ENCODE measurements at places on chromosomes 1 and 21.
A peak's percentile ranks its signal among the peaks of the same experiment; 100 is the strongest.

- DNase-seq, result peak; percentile 4
These were observed 47.6 kb upstream of the SAMD13 start for GRCh38 chr1:84253891-84254290.

DNA sequence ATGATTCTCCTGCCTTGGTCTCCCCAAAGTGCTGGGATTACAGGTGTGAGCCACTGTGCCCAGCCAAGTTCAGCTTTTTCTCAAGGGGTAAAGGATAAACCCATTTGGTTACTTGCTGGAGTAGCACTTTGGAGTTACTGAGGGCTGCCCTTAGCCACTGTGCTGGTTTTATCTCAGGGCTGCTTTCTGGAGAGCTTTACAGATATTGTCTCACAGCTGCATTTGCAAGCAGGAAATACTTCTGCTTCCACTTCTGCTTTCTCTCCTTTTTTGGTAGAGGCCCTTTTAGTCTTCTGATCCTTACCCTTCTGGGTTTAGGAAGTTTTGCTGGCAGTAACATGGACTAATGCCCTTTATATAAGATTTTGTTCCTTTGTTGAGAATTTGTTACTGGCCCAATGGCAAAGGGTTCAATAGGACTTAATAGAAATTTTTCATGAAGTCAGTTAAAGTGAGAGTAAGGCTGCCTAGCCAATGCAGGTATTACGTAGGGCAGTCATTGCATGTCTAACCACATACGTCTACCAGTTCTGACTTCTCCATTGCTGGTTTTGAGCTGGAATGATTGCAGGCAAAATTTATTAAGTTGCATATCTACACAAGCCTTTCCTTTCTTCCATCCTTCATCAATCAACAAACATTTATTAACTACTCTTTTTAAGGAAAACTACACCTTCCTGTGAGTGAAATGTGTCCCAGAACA lies 24.4 kb downstream of the CAP1 start:
- DNase-seq, result no peak

GRCh38 chr1:94115254-94115899 lies 5.6 kb downstream of the ABCA4 start:
- no peak for DNase-seq

GRCh38 chr1:37704966-37705365 lies 12.7 kb downstream of the CDCA8 start:
- DNase-seq, result no peak

DNA sequence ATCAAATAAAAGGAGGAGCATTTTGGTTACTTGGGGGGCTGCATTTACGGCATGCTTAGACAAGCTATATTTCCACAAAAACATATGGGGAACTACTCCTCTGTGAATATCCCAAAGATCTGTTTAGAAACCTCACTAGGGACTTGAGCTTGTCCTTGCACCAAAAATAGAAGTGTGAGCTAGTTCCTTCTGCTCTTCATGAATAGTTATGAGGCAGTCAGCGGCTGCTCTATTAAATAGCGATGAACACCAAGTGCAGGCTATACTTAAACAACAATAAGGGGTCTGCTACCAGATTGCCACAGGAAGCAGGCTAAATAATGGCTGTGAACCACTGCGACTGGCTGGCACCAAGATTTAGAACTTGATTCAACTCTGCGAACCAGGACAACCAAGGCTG lies 190.1 kb downstream of the PCP4 start:
- no peak for DNase-seq

- no peak for DNase-seq
These were observed 36.8 kb downstream of the B3GALT5 start for GRCh38 chr21:39649526-39649925.

DNA sequence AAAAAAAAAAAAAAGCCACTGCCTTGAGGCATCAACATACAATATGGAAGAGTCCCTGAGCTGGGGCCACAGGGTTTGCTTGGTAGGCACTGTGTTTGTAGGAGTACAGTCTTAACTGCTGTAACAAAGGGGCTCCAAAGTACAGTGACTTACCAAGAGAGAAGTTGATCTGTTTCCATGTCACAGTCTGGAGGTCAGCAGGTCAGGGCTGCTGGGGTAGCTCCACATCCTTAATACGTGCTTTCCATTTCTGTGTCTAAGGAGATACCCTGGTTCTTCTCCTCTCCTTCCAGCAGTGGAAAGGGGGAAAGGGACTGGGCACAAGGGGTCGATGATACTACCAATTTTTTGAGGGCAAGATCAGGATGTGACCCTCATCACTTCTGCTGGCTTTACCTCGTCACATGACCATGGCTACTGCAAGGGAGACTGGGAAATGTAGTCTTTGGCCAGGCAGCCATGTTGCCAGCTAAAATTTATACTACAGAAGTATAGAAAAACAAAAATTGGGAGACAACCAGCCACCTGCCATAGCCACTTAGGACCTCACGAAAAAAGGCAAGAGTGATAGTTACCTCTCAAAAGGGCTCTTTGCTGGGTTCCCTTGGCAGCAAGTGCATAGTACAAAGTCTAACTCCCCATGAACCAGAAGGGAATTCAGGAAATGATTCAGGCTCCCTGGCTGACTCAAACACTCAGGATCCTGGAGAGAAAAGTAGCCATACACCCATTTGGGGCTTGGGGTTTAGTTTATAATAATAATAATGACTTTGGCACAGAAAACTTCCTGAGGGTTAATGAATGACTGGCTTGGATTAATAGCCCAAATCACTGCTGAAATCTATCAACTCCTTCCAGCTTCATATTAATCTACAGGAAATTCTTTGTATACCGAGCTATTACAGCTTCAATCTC lies 52.7 kb upstream of the ATP5PO start:
- DNase-seq, result no peak

DNA sequence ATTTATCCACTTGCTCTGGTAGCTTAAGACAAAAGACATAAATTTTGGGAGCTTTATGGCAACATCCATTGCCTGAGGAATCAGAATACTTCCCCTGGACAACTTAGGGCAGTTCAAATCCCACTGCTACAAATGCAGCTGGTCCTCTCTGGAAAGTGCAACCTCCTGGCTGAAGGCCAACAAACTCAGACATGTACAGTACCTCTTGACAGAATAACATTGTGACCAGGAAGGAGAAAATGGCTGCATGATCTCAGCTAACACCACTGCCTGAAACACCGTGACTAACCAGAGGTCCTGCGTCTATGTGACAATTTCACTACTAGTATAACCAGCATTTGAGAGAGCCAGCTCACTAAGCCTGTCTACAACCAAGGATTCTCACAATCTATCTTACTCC lies 218.9 kb downstream of the CRB1 start:
- DNase-seq, result no peak

DNA sequence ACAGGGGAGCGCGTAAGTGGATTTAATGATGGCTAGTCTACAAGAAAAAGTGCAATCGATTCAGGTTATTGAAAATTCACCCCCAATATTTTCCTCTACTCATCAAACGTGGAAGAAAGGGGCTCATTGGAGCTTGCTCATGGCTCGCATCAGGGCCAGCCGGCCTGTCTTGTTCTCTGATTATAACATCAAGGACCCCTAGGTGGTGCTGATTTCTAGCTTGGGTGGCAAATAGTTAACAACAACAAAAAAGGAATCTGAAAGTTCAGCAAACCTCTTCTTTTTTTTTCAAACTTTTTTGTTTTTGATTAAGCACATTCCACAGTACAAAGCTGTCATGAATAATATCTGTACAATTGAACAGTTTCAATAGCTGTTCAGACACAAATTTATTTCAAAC lies 35.8 kb upstream of the SOD1 start:
- DNase-seq, result no peak

GRCh38 chr1:99084562-99084961 lies 79.9 kb upstream of the PLPPR5 start:
- DNase-seq, result no peak

- DNase-seq, result no peak
These were observed 1.7 kb downstream of the SOAT1 start for GRCh38 chr1:179295164-179295755.

DNA sequence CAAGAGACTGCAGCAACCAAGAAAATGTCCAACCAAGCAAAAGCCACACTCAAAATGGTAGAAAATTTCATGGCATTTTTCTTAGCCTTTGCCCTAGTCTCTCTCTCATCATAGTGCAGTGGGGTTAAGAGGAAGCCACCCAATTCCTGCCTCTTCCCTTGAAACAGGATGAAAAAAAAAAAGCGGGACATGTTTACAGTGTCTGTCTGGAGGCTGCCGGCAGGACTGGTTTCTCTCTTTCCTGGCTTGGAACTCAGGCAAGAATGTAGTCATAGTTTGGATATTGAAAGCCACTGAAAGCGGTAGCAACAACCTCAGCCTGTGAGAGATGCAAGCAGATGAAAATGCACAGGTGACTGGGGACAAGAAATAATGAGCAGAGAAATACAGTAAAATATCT lies 13.3 kb upstream of the TNFSF18 start:
- DNase-seq, result peak; percentile 7

GRCh38 chr1:31614414-31615005 lies 3.0 kb upstream of the HCRTR1 start:
- DNase-seq, result no peak

DNA sequence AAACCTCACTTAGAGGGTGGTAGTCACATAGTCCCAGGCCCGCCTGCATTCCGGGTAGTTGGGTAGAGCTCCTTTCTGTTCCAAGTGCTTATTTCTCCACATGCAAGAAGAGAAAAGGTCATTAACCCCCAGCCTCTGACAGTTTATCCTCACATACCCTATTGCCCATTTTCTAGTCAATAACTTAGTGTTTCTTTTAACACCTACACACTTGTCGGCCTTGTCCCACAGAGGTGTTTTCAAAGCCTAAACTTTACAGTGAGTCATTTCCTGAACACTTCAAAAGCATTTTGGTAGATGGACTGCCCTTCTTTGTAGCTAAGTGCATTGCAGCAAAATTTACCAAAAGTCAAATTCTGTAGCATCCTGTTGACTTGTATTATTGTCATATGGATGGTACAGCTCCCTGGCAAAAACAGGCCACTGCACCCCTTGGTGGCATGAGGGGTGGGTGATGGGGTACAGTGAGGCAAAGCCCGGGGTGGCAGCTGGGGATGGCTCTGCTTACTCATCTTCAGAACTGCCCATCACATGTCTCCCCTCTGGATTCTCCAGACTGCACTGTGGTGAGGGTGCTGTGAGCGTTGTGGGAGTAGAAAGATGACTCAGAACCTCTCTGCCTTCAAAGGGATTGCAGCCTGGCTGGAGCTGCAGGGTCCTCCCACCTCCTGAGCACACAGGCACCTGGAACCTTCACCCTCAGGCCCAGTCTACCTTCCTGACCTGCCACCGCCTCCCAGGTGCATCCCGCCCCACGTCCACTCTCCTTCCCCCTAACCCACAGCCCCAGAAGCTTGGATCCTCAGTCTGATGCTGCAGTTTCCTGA lies 45.8 kb upstream of the DMRTB1 start:
- DNase-seq, result no peak

DNA sequence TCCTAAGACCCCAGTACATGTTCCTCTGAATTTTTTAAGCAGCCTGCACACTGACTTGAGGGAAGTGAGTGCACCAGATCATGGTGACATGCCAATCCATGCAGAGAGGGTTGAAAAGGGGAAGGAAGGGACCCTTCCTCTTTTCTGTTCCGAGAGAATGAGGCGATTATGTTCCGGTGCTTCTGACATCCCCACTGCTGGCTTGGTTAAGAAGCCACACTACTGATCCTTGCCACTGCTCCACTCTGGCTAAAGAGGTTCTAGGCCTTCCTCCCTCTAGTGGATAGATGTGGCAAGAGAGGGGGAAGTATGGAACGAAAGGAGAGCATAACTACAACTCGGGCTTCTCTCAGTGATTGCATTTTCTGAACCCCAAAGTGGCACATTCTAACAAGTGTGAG lies 1.8 kb upstream of the CYB5R1 start:
- peak; percentile 90 for DNase-seq

- no peak for DNase-seq
These were observed 93.7 kb downstream of the VAV3 start for GRCh38 chr1:107871259-107871658.

DNA sequence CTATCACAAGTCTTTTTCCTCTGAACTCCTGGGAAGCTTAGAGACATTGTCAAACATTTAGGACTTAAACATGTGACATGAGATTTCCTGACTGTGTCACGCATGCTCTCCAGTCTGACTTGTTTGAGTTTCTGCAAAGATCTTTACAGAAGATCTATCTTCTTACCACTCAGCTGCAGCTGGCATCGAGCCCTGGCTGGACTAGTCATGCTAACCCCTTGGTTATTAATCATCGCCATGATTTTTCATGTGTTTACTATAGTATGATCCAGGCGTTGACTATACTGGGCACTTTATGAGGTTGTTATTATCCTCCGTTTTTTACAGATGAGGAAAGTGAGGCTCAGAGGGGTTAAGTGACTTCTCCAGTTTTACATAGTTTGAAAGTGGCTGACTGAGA lies 18.1 kb upstream of the IRF2BP2 start:
- DNase-seq, result no peak

GRCh38 chr1:204837440-204838084 lies 33.1 kb upstream of the NFASC start:
- DNase-seq, result peak; percentile 88

DNA sequence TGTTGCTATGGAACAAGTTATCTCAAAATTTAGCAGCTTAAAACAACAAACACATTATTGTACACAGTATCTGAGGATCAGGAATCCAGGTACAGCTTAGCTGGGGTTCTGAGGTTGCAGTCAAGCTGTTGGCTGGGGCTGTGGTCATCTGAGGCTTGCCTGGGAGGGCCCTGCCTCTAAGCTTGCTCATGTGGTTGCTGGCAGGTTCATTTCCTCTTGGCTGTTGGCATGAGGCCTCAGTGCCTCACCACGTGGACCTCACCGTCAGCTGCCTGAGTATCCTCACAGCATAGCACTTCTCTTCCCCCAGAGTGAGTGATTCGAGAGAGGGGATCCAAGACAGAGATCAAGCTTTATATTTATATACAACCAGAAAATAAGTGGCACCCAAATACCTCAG lies 18.6 kb downstream of the NTPCR start:
- DNase-seq, result no peak

DNA sequence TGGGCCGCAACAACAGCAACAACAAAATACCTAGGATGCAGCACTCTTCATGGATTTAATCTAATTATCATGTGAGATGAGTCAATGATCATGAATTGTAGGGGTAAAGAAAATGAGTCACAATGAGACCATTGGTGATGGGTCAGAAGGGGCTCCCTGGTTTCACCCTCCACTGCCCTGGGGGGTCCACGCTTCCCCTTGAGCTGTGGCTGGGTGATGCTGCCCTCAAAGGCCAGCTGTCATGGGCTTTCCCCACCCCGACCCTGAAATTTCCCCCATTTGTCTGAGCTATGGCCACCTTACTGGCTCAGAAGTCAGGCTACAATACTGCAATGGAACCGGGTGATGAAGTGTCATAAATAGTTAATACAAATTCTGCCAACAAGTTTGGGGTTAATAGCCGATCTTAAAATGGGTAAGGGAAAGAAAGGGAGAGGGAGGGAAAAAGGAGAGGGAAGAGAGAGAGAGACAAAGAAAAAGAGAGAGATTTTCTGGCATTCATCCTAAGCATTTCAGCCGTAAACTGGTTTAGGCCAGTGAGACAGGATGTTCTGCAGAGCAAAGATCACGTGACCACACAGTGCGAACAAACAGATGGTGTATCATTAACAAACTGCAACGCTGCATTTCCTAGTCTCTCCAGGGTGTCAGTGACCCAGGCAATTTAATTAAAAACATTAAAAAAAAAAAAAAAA lies 143.4 kb upstream of the ERRFI1 start:
- peak; percentile 25 for DNase-seq

Measured in T47D (cell line).